ENCODE measurements at places on chromosomes 2 and 18.

GRCh38 chr2:42486145-42486906 lies 7.5 kb downstream of the KCNG3 start:
- no peak for DNase-seq

- no peak for DNase-seq
These were observed 300.9 kb downstream of the ARHGAP15 start for GRCh38 chr2:143429932-143430679.

DNA sequence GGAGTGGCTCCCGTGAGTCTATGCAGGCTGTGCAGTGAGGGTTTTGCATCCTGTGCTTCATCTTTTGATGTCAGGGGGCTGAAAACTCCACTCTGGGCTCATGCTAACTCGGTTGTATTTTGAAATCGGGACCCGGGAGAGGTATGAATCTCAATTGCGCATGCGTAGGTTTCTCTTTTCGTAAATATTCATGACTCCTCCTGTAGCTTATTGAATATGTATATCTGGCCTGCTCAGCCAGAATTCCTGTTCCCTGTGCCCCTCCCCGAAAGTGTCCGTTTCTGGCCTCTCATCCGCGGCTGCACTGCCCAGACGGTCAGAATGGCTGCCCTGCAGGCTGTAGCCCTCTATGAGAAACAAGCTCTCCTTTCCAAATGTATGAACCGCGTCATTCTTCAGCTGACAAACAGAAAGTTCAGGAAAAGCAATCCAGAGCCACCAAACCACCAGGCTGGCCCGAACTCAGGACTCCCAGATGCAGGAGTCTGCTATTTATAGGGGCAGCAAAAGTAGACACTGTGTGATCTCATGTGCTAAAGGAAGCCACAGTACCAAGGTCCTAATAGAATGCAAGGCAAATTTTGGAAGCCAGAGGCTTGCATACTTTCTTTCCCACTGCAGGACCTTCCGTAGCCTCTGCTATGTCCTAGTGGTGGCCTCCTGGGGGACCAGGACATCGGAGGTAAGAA lies 41.7 kb downstream of the AKAIN1 start:
- no peak for DNase-seq

GRCh38 chr2:226694586-226695284 lies 104.9 kb downstream of the IRS1 start:
- DNase-seq = no peak

DNA sequence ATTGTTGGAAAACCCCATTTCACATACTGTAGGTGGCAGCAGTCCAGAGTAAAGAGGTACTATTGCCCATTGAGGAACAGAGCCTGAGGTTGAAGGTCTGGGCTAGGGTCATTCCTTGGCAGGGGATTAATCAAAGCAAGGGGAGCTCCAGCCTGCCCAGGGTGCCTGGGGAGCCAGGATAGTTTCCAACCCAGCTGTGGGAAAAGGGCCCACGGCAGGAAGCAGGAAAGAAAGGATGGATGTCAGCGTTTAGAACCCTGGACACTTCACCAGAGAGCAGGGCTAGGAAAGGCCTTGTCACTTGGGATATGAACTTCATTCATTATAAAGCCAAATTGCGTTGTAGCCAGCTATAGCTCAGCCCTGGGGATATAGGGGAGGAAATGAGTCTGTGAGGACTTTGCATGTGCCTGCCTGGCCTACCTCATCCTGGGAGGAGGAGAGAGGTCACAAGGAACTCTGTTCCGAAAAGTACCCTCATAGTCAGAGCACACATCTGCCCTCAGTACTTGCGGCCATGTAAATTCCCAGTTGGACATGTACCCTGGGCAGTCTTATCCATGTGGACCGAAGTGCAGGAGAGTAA lies 140.2 kb upstream of the COPS8 start:
- no peak for DNase-seq

GRCh38 chr2:177556153-177556552 lies 163.6 kb downstream of the AGPS start:
- no peak for DNase-seq

Measured in stimulated activated CD8-positive, alpha-beta memory T cell treated with anti-CD3 and anti-CD28 coated beads, Interleukin-7, amount 100 ng/mL, for 1 hour (primary cell).